ENCODE measurements at places on chromosomes 12 and 14.

- no peak for DNase-seq
These were observed 972.2 kb upstream of the TMEM132C start for GRCh38 chr12:127294651-127295210.

DNA sequence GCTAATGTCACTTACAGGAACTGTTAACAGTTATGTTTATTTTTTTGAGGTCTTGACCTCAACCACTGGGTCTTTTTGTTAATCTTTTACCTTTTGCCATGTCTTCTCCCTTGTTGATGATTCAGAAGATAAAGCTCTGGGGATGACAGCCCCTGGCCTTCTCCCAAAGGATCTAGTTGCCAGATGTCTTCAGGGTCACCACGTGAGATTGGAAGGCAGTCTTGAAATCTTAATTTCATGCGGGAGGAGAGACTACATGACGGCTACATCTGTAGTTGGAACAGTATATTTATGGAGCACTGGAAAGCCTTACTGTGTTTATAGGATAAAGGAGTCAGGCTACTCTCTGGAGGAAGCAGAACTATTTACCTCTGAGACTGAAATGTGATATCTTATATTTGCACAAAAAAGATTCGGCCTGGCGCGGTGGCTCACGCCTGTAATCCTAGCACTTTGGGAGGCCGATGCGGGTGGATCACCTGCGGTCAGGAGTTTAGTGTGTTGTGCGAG, 5.6 kb downstream of the MLEC start:
- DNase-seq = peak; percentile 83

GRCh38 chr14:59695198-59695597, 118.6 kb upstream of the CCDC175 start:
- DNase-seq = no peak

DNA sequence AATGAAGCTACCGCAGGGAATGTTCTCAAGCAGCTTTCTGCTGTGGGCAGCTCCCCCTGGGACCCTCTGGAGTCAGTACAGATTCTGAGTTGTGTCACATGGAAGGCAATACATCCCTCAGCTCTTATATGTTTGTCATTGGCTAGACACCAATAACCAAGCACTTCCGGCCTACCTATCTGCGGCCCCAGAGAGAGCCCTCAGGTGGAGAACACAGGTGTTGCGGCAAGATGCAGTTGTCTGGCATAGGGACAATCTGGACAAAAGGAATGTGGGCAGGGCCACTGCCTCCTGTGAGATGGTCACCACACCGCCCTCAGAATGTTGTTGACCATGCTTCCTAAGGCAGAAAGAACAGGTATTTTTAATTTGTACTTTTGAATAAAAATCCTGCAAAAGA, 118.7 kb downstream of the BRMS1L start:
- DNase-seq = peak; percentile 58

- peak; percentile 11 for DNase-seq
These were observed 2.3 kb downstream of the MEG3 start for GRCh38 chr14:100828031-100828769.
